ENCODE measurements at places on chromosomes 12 and 14. TPM values are rescaled to one million over a fixed set of nuclear protein-coding genes. Genes with fewer than 3 reads are reported as not detected.

DNA sequence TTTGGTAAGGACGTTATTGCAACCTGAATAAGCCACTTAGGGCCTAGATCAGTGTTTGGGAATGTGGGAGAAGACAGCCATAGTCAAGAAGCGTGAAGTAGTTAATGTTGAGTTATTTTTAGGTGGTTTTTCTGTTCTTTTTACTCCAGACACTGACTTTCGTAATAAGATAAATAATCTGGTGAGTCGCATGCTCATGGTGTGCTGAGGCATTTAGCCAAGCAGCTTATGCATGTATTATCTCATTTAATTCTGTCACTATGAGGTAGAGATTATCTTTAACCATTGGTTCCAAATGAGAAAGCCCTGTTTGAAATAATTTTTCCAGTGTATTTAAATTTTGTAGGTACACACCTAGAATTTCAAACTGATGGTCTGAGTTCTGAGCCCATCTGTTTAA is 67.3 kb downstream of the RCOR1 start:
- no peak for DNase-seq

DNA sequence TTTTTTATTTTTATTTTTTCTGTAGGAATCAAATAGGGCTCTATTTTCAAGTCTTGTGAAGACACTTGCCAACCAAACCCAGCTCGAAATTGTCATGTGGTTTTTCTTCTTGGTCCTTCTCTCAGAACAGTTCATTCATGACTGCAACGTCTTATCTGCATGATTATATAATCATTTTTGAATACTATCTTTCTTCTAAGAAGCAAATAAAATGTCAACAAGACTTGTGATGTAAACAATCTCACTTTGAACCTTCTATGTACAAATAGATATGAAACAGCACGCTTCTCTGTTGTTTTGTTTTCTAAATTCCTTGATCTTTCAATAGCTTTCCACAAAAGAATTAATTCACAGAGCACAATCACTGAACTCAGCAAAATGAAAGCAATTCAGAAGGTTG is 320.7 kb downstream of the SOX5 start:
- DNase-seq: no peak

Gene KLRB1
- polyA plus RNA-seq: 303 TPM

GRCh38 chr14:60654334-60654821 is 5.1 kb upstream of the SIX1 start:
- DNase-seq: no peak

Gene SLC6A13
- polyA plus RNA-seq: 0.16 TPM

GRCh38 chr12:60123557-60123956 is 527.7 kb downstream of the SLC16A7 start:
- no peak for DNase-seq

Gene KLRD1
- polyA plus RNA-seq: 1,034 TPM

Gene PLBD2
- 4.8 TPM for polyA plus RNA-seq

DNA sequence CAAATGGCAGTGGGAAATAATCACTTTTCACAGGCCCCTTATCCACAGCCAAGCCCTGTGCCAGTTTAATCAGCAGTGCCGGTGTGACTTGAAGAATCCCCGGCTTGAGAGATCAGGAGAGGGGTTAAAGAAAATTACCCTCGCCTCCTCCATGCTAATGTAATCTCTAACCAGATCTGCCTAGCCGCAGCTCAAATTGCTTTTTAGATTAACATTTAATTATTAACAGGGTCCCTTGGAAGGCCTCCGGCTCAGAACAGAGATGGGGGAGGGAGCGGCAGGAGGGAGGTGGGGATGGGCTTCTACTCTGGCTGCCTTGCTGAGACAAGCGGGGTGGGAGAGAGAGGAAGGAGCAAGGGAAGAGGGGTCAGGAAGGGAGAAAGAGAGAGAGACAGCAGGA is 24.0 kb downstream of the FAM222A start:
- DNase-seq: no peak

Gene TSPAN11
- polyA plus RNA-seq: not detected

Gene ERBB3
- not detected for polyA plus RNA-seq

- DNase-seq: no peak
These were observed 37.7 kb upstream of the SFSWAP start for GRCh38 chr12:131672941-131673887.

Gene CLEC4E
- not detected for polyA plus RNA-seq

GRCh38 chr12:47033789-47034555 is 45.4 kb upstream of the PCED1B start:
- no peak for DNase-seq

DNA sequence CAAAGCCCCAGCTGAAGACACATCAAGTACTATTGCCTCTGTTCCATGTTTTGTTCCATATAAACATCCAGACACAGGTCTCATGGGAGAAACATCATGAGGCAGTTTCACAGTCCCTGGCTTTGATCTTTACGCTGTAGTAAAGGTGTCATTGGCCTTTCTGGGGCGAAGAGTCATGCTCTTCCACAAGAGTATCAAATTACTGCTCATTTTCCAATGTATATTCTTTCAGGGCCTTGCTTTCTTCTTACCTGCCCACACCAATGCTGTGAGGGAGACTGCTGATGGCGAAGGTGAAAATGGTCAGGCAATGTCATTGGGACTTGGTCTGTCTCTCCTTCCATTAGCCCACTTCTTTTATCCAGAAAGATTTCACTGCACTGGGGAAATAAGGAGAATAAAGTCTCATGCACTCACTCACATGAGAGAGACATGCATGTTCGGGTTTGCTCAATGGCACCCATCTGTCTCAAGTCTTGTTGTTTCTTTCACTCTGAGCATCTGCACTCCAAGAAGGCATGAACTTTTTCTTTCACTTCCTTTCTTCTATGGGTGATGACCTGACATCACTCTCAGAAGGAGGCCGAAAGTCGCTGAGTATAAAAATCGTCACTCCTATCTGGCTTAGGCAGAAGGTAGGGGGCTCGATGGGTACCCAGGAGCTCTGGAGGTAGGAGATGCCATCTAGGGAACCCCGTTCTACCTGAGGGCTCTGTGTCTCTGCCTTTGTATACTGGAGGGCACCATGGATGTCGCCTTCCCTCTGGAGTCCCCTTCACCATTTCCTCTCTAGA is 1.3 kb upstream of the JDP2 start:
- DNase-seq: no peak

Gene RGS6
- polyA plus RNA-seq: 0.34 TPM

Gene SBNO1
- 26.9 TPM for polyA plus RNA-seq

- no peak for DNase-seq
These were observed 9.7 kb upstream of the TBPL2 start for GRCh38 chr14:55450124-55450523.

- no peak for DNase-seq
These were observed 199.5 kb downstream of the ANO6 start for GRCh38 chr12:45415393-45415817.

DNA sequence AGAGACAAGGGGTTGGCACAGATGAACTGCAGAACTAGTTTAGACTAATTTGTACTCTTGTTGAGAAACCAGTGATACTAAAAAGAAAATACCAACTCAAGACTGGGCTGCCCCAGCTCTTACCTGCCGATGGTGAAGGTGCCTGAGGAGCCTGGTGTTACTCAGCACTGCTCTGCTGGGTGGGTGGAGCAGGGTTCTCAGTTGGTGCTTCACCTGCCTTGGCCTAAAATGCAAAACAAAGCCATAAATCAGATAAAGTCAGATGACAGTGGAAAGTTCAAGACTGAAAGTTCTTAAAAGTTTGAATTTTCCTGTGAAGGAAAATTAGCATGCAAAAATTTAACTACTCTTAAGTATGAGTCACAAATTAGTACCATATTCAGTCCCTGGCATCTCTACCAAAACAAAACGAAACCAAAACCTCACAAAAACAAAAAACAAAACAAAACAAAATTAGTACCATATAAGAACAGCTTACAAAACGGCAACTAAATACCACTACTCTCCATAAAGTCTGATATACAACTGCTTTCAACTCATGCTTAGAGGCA is 21.9 kb downstream of the YBX3 start:
- no peak for DNase-seq

Gene GLIPR1L2
- polyA plus RNA-seq: 0.71 TPM

All from immature natural killer cell (primary cell).